Stimulated activated CD8-positive, alpha-beta memory T cell treated with anti-CD3 and anti-CD28 coated beads, Interleukin-7, amount 100 ng/mL, for 4 hours (primary cell): ENCODE measurements at places on chromosomes 2 and 18.

- DNase-seq: no peak
These were observed 31.8 kb downstream of the KLF7 start for GRCh38 chr2:207133820-207134519.

DNA sequence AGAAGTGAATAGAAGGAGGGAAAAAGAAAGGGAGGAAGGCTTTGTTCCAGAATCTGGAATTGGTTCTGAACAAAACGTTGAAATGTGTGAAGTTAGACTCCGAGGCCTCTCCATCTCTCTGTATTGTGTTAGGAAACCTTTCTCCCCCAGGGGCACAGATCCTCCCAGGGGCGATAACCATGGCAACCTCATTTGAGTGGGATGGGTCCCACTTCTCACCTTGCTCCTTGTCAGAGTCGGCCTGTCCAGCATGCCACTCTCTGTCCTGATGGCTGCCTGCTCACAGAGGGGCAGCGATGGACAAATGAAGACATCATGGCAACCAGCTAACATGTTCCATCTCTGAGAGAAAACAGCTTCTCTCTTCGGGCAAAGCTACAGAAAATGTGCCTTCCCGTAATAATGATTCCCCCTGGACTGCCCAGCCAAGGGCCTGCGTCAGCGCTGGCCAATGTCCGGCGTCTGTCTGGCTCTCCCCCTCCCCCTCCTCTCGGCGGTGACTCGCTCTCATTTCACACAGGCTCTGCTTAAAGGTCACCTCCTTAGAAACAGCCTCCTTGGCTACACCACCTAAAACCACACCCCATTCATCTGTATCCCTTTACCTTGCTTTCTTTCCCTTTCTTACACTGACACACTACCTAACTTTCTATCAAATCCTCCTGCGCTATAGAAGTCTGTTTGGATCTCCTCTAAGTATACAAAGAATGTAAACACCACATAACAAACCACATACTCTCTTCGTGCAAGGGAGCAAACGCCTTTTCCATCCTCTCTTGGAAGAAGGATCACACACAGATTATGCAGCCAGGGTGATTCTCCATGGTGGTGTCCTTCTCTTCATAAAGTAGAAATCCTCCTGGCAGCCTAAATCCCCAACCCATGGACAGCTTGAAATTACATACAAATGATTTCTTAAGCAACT lies 32.1 kb upstream of the TTC39C start:
- DNase-seq: no peak

DNA sequence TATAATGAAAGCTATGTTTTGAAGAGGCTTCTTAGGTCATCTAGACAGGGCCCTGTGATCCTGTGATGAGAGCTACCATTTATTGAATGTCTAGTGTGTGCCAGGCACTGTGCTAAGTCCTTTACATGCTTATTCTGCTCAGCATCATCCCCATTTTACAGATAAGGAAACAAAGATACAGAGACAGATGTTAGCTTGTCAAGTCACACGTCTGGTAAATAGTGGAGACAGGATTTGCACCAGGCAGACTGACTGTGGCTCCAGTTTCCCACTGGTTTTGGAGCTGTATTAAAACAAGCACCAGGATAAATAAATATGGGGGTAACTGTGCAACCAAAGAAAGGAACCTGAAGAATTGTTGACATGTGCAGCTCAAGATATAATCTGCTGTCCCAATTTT lies 19.2 kb upstream of the EML6 start:
- no peak for DNase-seq

DNA sequence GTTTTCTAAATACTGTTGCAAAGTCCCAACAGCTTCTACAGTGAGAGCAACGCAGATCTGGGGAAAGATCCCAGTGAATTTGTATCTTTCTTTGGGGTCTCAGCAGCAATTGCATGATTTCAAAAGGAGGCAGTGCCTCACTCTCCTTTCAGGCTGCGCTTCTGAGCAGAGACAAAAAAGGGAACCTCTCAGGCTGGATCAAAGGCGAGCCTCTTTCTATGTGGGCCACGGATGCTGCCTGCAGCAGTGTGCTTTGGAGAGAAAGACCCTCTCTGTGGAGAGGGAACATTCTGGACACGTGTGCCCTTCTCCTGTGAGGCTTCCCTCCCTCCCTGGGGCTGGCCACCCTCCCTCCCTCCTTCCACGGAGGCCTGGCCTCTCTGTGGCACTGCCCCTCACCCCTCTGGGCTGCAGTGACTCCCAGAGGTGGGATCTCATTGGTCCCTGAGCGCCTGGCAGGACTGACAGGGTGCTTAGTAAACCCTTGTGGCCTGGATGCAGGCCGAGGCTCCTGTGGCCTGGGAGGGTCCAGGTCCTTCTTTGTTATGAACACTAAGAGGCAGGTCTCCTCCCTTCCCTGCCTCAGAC lies 21.6 kb upstream of the PDIA6 start:
- no peak for DNase-seq

DNA sequence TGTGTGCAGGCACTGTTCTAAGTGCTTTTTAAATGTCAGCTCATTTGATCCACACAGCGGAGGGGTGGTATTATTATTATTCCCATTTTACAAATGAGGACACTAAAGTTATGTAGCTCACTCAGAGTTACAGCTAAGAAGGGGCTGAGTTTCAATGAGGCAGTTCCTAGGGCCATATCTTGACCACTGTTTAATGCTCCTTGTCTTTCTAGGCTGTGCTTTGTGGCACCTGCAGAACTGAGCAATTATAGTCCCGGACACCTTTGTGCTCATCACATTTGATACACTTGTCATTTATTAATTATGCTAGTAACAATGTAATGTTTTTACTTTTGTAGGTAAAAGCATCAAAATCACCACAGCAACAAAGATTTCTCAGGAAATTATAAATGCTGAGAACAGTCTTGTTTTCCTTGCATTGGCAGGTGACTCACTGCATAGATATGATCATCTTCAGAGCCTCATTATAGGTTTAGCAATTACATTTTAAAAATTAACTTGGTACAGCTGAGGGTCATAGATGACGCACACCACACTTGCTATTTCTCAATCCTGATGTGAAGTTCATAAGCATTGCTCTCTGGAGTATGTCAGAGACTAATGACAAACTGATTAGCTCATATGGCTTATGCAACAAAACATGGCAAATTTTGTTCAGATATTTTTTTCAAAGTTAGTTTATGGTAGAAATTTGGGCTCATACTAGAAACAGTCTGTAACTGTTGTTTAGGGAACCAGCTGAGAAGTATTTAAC lies 366.8 kb downstream of the TGIF1 start:
- no peak for DNase-seq

- no peak for DNase-seq
These were observed 83.4 kb downstream of the RAPH1 start for GRCh38 chr2:203451689-203452088.

DNA sequence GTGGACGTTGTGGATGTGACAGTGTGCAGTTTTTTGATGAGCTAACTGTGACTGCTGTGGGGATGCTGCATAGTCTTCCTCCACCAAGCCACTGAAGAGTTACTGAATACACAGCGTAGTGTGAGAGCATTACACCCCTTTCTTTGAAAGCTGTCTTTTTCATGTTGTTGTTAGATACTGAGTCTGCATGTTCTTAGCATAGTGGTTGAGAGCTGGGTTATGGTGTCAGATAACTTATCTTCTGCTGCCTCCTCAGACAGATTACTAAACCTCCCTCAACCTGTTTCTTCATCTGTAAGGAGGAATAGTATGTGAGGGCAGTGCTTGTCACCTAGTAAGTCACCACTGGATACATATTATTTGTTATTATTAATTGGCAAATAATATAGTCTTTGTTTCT lies 63.2 kb downstream of the CEP192 start:
- DNase-seq: no peak

DNA sequence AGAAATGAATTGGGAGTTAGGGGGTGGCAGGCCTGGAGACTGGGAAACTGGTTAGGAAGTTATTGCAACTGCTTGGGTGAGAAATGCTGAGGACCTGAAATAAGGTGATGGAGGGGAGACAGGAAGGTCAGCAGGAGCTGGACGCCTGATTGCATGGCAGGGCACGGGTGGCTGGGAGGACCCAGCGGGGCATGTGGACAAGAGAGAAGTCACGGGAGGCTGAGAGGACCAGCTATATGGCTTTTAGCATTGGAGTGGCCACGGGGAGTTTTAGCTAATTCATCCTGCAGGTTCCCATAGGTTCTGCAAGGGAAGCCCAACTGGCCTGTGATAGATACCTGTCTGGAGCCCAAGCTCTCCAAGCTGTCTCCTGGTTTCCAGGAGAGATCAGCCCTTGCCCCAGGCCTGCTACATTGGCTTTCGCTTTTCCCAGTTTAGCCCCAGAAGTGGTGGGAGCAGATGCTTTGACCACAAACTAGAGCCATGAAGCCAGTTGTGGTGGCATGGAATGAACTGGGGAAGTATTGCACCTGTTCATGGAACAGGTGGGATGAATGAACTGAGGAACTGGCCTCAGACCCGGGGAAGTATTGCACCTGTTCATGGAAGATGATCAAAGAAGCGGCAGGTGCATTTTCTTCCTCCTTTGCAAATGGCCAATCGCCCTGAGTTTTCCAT lies 93.6 kb upstream of the TAF1B start:
- DNase-seq: no peak

- DNase-seq: no peak
These were observed 157.0 kb downstream of the NYAP2 start for GRCh38 chr2:225556461-225556860.

- no peak for DNase-seq
These were observed 127.4 kb downstream of the TGIF1 start for GRCh38 chr18:3577281-3577855.

- DNase-seq: no peak
These were observed 102.8 kb upstream of the FZD7 start for GRCh38 chr2:201930831-201931230.

DNA sequence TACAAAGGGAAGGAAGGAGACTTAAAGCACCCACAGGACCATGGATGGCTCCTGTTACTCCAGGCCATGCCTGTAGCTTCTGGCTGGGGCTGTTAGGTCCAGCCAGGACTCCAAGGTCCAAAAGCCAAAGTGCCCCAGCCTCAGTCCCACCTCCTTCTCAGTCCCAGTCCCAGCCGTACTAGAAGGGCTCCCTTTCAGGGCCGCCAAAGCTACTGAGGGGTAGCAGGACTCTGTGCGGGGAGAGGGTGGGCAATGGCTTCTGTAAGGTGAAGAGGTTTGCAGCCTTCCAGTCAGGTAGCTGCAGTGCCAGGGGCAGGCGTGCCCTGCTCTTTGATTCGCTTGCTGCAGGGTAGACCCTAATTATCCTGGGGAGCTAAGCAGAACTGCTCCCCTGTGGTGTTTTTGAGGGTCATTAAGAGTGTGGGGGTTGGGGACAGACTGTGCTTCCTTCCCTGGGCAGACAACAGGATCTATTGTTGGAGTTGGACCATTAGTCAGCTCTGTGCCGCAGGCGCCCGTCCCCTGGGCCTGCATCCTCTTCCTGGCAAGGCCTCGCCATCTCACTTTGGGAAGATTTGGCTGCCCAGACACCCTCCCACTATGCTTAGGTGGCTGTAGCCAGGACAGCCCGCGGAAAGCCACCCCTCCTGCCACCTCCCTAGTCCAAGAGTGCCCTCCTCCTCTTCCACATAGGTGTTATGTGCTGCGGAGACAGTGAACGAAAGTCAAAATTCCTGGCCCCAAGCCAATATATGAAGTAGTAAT lies 118.8 kb downstream of the ZBTB7C start:
- no peak for DNase-seq

GRCh38 chr2:191790737-191791136 lies 56.2 kb downstream of the CAVIN2 start:
- no peak for DNase-seq

GRCh38 chr2:168355121-168355520 lies 101.0 kb upstream of the CERS6 start:
- DNase-seq: no peak

DNA sequence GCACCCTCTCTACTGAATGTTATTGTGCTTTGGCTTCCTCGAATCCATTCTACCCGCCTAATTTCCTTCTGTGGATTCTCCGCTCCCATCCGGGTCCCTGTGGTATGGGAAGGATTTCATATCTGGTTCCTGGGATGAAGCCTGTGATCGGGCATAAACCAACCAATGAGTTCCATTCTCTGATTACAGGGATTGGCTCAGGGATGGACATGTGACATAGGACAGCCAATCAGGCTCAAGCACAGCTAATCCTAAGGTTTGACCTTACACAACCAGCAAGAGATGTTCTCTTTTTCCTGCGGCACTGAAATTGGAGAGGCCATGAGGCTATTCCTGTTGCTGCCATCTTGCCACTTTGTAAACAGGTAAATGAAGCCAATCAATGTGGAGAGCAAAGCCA lies 168.1 kb upstream of the SMAD2 start:
- no peak for DNase-seq

DNA sequence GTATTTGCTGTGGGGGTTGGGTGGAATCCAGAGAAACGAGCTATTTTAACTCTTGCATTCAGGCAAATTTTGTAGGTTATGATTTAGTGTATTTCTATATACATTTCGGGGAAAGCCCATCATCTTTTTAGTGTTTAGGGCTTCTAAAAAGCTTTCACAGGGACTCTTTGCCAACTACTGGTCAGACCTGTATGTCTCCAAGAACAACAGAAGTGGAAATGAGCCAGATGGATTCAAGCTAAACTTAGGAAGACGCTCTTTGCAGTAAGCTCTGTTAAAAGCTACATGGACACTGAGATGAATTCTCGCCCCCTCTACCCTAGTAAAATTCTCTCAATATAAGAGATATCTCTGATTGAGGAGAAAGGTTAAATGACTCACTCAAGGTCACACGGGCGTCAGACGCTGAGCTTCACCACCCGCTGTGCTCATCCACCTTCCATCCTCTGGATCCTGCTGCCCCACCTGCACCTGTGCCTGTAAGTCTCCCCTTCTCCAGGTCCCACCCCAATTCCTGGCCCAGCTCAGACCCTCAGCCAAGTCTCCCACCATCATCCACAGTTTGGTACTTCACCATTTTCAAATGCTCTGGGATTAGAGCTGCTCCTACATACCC lies 85.6 kb downstream of the MARCHF4 start:
- DNase-seq: no peak

- DNase-seq: no peak
These were observed 177.3 kb downstream of the AGAP1 start for GRCh38 chr2:235670974-235671787.

DNA sequence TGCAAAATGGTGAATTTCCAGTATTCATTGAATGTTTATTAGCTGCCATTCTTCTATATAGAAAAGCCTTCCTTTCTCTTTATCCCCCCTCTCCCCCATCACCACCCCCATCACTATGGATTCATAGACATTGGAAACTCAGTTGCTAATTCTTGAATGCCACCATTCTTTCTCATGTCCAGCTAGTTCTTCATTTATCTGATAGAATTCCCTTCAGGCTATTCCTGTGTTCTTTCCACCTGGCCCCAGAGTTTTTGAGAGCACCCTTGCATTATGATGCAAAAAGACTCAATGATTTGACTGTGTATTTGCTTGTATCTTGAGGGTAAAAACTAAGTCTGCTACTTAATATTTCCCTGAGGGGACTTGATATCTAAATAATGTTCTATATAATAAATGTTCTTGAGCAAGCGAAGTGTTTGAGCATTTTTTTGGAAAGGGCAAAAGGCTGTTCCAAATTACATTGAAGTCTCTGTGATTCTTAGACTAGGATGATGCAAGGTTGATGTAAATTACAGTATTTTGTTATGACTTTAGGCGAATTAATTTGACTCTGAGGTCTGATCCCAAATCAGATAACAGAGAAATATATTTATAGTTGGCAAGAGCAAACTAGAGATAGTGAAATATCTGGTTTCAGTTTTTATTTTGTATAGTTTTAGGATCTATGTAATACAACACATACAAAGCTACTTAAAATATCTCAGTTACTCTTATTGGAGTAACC lies 18.8 kb upstream of the SOS1 start:
- no peak for DNase-seq

GRCh38 chr2:55150834-55151233 lies 81.3 kb downstream of the CLHC1 start:
- no peak for DNase-seq

- DNase-seq: no peak
These were observed 899 bp downstream of the RAX start for GRCh38 chr18:59272221-59272888.
